ENCODE measurements at places on chromosomes 6 and 20.
A peak's percentile ranks its signal among the peaks of the same experiment; 100 is the strongest.

DNA sequence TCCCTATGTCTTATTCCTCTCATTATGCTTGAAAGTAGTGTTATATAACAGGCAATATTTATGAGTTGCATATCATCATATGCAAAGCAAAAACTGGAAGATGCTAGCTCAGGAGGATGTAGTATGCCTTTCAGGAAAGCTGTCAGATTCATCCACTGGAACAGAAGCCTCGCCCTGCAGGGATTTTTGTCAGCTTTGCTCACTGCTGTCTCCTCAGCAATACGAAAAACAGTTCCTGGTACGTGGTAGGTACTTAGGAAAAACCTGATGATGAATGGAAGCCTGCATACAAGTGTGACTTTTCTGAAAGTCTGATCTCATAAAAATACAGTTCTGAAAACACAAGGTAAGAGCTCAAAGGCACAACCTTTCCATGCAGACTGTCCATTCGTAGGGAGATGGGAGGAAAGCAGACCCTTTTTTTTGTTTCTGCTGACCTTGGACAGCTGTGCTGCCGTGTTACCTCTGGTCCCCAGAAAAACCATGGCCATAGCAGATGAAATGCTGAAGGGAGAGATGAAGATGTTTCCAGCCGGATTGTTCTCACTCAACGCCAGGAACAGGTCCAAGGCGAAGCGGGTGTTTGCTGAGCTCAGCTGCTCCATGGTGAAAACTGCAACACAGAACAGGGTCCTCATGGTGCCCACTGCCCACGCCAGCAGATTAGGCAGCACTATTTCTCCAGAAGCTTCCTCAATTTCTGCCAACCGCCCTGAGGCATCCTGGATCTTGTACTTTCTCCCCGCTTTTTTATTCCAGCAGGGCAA lies 1.5 kb downstream of the SERPINB1 start:
- DNase-seq = no peak

- DNase-seq = no peak
These were observed 31.7 kb upstream of the RAB22A start for GRCh38 chr20:58277578-58278472.

GRCh38 chr6:140779991-140780596 lies 1352.6 kb upstream of the GJE1 start:
- DNase-seq = no peak

- no peak for DNase-seq
These were observed 86.9 kb upstream of the GCM1 start for GRCh38 chr6:53235508-53235907.

DNA sequence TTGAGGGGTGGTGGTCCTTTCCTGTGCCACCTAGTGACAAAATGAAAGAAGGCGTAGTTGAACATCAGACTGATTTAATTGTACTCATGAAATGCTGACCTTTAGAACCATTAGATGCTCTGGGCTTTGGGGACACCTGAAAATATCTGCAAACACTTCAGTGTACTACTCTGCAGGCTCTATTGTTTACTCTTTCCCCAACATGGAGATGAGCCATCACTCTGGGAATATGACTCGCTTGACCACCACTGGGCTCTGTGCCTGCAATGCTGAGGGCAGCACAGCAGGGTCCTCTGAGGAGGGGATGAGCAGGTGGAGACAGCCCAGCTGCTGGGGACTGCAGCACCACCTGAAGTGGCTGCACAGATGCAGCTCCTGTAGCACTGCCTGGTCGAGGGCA lies 74.8 kb upstream of the SLC24A3 start:
- DNase-seq = no peak

GRCh38 chr20:19945732-19946670 lies 71.2 kb upstream of the NAA20 start:
- no peak for DNase-seq

DNA sequence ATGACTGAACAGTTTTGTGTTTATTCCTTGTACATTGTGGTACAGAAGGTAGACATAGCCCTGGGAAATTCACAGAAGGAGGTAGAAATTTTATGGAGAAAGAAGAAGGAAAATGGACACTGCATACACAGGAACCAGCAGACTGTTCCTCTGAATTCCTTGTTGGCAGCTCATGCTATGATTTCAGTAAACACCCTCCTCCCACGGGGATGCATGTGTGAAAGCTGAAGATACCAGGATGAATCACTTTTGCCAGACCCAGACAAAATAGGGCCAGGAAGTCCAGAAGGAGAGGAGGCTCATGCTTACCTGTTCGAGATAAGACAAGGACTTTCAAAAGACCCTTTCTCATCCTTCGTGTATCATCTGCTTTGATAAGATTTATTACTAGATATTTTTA lies 110.3 kb upstream of the GGTLC1 start:
- DNase-seq = no peak

- DNase-seq = no peak
These were observed 599.1 kb downstream of the MEI4 start for GRCh38 chr6:78251931-78252330.

GRCh38 chr20:39605908-39606307 lies 643.8 kb downstream of the DHX35 start:
- no peak for DNase-seq

DNA sequence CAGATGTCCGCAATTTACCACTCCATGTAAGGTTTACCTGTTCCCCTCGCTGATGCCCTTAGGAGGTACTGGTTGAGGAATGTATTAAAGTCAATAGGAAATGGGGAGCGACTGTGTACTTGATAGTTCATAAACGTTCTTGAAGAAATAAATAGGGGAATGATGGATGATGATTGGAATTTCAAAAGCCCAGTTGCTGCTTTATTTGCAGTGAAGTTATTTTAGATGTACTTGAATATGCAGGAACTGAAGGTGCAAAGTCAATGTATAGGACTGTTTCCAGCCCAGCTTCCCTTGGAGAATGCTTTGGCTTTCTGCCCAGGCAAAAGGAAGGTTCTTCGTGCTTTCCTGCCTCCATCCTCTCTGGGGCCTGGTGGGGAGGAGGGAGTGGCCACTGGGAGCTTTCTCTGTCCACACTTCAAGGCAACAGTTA lies 19.8 kb downstream of the ADGRF5 start:
- DNase-seq = peak; percentile 74

DNA sequence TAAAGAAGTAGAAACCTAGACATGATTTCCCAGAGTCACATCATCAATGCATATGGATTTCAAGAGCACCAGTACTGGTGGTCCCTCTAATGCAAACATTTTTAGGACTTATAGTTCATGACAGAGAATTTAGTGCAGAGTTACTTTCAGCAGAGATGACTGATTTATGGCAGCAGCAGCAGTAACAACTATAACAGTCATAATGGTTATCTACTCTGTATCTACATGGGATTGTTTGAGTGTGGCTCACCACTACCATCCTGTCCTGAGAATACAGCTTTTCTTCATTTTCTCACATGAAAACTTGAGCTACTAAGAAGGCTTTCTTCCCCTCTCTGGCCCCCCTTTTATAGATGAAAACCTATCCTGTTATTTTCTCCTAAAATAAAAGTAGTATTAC lies 128.5 kb upstream of the ENPP5 start:
- no peak for DNase-seq

GRCh38 chr6:12010635-12011275 lies 1.4 kb upstream of the HIVEP1 start:
- DNase-seq = peak; percentile 48

- DNase-seq = no peak
These were observed 65.9 kb downstream of the CEBPB start for GRCh38 chr20:50256577-50256976.

DNA sequence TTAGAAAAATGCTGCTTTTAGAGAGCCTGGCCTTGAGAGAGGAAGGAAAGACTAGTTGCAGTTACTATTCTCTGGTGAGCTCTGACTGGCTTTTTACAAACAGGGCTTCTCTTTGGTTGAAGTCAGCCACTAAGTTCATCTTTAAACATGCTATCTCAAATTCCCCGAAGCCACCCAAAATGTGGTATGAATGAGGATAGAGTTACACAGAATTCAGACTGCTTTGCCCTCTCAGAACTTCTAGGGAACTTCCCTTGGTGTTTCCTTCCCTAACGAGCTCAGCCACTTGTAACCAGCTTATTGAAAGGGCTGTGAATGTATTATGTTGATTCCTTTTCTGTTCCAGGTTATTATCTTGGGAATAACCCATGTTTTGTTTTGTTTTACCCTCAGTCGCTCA lies 73.5 kb downstream of the EFHC1 start:
- no peak for DNase-seq

All from kidney capillary endothelial cell (primary cell).